HFFc6 (cell line): ENCODE measurements at places on chromosomes 7 and 10.

DNA sequence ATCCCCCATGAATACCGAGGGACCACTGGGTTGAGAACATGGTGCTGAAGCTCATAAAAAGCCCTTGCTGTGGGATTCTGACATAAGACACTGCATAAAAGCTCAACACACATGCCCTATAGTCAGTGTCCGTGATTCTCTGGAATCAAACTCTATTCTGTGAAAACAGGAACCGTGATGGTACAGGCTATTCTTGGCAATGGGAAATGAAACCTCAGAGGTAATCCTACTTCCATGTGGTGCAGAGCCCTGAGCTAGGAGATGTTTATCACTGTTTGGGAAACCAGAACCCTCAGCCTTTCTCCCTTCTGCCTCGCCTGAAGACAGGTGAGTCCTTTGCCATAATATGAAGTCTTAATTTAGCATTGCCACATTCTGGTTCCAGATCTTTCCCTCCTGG is 80.8 kb upstream of the PRSS1 start:
- no peak for DNase-seq

GRCh38 chr7:138954545-138955475 is 26.4 kb downstream of the KIAA1549 start:
- DNase-seq, result no peak

DNA sequence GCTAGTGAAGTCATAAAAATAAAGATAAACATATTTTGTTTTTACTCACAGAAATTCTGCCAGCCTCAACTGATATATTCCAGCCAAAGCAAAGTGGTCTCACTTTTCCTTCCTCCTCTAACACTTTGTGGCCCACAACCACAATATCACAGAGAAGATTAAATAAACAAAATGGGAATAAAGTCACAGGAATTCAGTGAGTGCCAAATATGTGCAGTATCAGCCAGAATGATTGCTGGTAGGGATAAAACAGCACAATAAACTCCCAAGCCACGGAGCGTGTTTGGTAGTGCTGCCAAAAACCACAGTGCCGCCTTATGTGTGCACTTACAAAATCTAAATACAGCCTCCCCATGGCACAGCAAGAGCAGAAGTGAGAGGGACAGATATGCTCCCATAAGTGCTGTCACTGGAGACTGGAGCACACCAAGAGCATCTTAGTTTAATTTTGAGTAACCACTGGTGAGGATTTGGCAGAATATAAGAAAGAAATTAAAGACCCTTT is 155.8 kb downstream of the POM121L12 start:
- no peak for DNase-seq

GRCh38 chr7:15747301-15747700 is 60.8 kb upstream of the MEOX2 start:
- DNase-seq, result no peak

- peak; percentile 58 for DNase-seq
These were observed 3.4 kb downstream of the KLF6 start for GRCh38 chr10:3781468-3782145.

DNA sequence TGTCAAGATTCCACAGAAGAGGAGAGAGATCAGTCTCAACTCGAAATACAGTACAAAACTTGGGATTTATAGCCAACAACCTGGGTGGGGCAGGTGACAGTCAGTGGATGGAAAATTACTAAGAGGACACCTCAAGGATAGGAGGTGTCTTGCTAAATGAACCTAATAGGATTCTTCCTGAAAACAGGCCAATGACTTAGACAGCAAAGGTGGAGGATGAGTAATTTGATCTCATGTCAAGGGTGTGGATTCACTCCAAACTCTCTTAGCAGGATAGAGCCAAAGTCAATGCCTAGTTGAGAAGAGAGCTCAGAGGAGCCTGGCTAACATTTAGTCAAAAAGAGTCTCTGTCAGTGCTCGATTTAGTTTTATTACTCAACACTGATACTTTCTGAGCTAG is 106.7 kb upstream of the INSYN2A start:
- no peak for DNase-seq

DNA sequence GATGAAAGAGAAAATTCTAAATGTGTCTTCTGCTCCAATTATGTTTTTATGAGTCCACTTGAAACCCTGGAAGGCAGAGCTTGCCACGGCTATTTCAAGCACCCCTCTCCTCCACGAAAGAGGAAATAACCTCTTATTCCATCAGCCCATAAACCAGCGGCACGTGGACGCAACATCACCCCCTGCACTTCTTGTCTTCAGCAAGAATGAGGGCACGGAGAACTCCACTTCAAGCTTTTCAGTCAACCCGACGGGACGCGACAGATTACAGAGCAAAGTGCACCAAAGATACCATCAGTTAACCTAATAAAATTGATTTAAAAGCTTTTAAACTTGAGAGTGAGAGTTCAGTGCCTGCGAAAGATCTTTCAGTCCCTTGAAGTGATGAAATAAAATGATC is 406.3 kb downstream of the GALNT17 start:
- no peak for DNase-seq

GRCh38 chr10:129857242-129857960 is 106.7 kb downstream of the EBF3 start:
- DNase-seq, result no peak

- no peak for DNase-seq
These were observed 18.5 kb upstream of the TTYH3 start for GRCh38 chr7:2613098-2613930.

DNA sequence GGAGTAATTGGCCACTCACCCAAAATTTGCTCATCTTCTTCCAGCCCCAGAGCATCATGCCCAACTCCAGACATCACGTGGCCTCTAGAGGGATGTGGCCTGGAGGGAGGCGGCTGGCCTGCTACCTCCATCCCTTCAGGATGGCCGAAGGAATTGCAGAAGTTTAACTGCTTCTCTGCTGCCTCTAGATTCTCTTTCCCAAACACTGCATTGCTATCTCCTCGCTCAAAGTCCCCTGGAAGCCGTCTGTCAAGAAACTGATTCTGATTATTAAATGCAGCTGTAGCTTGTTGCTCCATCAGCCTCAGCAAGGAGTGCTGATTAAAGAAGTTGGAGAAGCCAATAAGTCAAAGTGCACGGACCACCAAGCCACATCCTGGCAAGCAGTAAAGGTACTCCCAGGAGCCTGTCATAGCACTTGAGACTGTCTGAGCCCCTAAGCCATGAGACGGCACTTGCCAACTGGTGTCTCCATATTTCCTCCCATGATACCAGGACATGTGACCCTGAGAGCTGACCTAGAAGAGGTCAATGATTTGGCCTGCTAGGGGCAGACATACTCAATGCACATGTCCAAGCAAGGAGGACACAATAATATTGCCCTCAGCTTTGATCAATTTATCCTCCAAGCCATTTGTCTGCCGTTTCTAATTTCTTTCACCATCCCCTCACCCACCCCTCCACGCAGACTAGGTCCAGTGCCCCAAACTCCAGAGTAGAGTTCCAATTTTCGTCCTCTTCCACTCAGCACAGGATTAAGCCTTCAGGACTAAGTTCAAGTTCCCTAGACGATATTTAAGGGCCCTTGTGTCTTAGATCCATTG is 84.2 kb downstream of the TBXAS1 start:
- DNase-seq, result no peak

DNA sequence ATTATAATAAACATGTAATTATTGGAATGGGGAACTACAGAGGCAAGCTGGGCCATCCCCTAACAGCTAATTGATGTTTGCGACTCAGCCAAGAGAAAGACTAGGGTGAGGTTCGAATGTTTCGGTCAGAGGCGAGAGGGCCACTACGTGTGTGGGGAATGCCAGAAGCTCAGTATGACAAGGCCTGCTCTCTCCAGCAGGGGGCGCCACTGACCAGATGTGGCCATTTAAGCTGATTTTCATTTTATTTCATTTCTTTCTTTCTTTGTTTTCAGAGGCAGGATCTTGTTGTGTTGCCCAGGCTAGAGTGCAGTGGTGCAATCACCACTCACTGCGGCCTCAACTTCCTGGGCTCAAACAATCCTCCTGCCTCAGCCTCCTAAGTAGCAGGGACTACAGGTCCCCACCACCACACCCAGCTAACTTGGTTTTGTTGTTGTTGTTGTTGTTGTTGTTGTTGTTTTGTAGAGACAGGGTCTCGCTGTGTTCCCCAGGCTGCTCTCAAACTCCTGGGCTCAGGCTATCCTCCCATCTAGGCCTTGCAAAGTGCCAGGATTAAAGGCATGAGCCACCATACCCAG is 38.1 kb downstream of the TMEM130 start:
- DNase-seq, result peak; percentile 9

GRCh38 chr10:14587540-14588083 is 187.1 kb downstream of the FAM107B start:
- no peak for DNase-seq

GRCh38 chr10:131140606-131141005 is 170.9 kb downstream of the TCERG1L start:
- no peak for DNase-seq

- DNase-seq, result no peak
These were observed 7.1 kb upstream of the AQP1 start for GRCh38 chr7:30904561-30904960.

DNA sequence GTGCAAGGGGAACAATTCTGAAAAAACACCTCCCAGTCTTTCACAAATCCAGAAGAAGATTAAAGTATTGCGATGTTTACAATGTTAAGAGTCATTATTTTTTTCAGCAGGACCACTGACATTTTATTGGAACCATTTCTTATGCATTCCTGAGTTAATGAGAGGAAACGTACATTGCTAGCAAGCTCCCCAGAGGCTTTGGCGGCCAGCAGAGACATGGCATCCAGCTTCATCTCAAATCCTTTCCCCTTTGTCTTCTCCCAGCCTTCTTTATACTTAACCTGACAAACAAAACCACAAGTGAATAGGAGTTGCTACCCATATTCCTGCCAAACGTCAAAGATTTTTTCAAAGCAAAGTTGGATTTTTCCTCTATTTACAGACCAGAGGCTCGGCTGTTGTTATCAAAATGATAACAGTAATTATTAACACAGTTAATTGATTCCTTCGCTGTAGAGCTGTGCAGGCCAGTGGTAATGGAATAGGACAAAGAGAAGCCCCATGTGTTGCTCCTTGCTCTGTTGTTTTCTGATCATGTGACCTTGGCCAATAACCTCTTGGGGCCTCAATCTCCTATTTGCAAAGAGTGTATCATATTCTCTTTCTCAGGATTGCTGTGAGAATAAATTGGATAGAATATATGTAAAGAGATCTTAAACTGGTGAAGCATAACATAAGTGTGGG is 32.0 kb downstream of the NRAP start:
- no peak for DNase-seq

- no peak for DNase-seq
These were observed 185.5 kb upstream of the STEAP4 start for GRCh38 chr7:88492153-88492552.

GRCh38 chr10:133400624-133401424 is 6.9 kb downstream of the MTG1 start:
- DNase-seq, result no peak

GRCh38 chr10:32923849-32924248 is 34.2 kb downstream of the ITGB1 start:
- DNase-seq, result no peak

GRCh38 chr10:112811741-112812551 is 138.1 kb upstream of the TCF7L2 start:
- peak; percentile 99 for DNase-seq

DNA sequence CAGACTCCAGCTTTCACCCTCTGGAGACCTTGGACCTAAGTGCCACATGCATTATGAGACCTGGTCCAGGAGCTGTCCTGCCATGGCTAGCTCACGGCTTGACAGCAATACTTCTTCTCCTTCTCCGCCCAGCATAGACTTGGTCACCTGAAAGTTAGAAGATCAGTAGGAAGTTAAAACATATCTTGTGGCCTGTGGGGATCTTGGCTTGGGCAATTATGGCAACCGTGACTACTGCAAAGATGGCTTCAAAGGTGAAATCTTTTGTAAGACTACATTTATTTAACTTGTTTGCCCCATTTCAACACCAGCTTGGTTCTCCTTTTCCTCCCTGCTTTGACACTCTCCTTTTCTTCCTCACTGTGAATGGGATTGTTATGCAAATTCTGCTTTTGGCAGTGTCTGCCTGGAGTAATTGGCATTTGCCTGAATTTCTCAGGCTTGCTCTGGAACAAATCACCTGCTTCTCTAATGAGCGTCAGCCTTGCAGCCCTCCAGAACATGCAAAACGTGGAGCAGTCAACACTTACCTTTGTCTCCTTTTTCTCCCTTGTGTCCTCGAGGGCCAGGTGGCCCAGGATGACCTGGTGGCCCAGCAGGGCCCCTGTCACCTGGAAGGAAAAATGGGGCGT is 53.4 kb downstream of the COL17A1 start:
- no peak for DNase-seq

DNA sequence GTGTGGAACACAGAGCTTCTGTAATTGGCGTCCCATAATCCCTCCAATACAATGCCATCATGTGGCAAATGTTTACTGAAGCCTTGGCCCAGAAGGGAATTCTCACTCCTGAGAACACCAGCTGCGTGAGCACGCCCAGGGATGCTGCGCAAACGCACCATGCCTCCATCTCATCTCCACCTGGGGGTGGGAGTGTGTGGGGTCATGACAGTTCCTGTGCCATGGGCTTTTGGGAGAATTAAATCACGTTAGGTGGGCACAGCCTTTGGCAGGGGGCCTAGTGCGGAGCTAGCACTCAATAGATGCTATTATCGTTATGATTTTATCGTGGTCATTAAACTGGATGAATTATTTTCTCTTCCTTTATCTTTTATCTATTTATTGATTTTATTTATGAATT is 15.8 kb downstream of the WDFY4 start:
- DNase-seq, result no peak

- DNase-seq, result no peak
These were observed 52.8 kb upstream of the ANTXRL start for GRCh38 chr10:46234026-46234425.

- DNase-seq, result no peak
These were observed 298.1 kb downstream of the BICC1 start for GRCh38 chr10:58810751-58811150.

- DNase-seq, result no peak
These were observed 353.6 kb downstream of the THSD7A start for GRCh38 chr7:11478426-11478825.

DNA sequence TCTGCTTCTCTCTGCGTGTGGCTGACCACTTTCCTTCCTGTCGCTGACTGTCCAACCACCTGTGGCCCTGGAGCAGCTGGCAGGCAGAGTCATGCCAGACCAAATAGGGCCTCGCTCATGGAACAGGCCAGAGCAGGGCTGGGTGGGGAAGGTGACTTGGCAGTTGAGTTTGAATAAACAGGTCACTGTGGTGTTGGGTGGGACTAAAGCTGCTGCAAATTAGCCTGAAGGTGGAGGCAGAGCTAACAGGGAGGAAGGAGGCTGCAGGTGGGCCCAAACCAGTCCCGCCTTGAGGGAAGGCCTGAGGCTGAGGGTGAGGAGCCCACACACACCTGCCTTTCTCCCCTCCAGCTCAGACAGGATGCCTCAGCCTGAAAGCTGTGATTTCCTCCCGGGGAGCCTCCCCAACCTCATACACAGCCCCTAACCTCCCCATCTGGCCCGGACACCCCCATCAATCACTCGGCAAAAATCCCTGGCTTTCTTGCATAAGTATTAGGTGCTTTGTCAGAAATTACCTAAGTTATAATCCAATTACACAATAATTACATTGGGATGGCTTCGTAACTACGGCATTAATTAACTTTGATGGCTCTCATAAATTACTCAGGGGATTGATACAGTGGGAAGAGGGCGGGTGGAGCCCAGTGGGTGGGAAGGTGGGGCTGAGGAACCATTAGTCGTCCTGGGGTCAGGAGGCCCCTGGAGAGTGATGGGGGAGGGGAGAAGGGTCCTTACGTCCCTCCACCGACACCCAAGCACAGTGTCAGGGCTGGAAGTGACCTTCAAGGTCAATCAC is 97.7 kb upstream of the PCBD1 start:
- no peak for DNase-seq
